ENCODE measurements at places on chromosomes 4 and X. TPM values are rescaled to one million over a fixed set of nuclear protein-coding genes. Genes with fewer than 3 reads are reported as not detected.

NIPAL1 gene
- total RNA-seq: 0.51 TPM

NAA15 gene
- 48.0 TPM for total RNA-seq

GAGE12J gene
- total RNA-seq: not detected

BMX gene
- 1.7 TPM for total RNA-seq

APLN gene
- total RNA-seq: 5.6 TPM

DDIT4L gene
- total RNA-seq: 3.7 TPM

UGT2B17 gene
- 0.29 TPM for total RNA-seq

SORBS2 gene
- total RNA-seq: 17.5 TPM

PHF8 gene
- 30.1 TPM for total RNA-seq

SOX3 gene
- not detected for total RNA-seq

KCTD8 gene
- not detected for total RNA-seq

USP17L17 gene
- not detected for total RNA-seq

TCEAL7 gene
- 2.4 TPM for total RNA-seq

CT45A5 gene
- not detected for total RNA-seq

NWD2 gene
- 29.0 TPM for total RNA-seq

CENPVL3 gene
- total RNA-seq: not detected

PLP2 gene
- 74.3 TPM for total RNA-seq

CMC4 gene
- 6.8 TPM for total RNA-seq

STPG2 gene
- 0.19 TPM for total RNA-seq

GPR173 gene
- 1.9 TPM for total RNA-seq

SLC9B2 gene
- 17.2 TPM for total RNA-seq

ADH4 gene
- total RNA-seq: 4.8 TPM
